ENCODE measurements at places on chromosomes 2 and 18.

DNA sequence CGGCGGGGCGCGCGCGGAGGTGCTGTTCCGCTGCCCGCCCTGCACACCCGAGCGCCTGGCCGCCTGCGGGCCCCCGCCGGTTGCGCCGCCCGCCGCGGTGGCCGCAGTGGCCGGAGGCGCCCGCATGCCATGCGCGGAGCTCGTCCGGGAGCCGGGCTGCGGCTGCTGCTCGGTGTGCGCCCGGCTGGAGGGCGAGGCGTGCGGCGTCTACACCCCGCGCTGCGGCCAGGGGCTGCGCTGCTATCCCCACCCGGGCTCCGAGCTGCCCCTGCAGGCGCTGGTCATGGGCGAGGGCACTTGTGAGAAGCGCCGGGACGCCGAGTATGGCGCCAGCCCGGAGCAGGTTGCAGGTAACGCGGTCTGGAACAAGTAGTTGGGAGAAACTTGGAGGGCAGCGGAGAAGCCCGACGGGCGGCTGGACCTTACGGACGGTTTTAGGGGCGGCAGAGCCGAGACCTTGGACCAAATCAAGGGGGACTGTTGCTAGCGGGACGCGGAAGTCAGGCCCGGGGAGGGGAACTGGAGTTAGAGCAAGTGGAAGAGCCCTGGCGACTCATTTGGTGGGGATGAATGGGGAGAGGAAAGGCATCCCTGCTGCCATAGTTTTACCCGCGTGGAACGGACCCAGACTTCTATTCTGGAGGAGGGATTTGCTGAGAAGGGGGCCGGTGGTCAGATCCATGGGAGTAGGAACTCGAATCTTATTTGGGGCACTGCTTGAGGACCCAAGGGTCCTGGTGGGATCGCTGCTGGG lies 573 bp downstream of the IGFBP2 start:
- DNase-seq: no peak

- no peak for DNase-seq
These were observed 101.7 kb upstream of the UGP2 start for GRCh38 chr2:63740020-63740419.

- DNase-seq: no peak
These were observed 66.0 kb upstream of the HAAO start for GRCh38 chr2:42858140-42859005.

- peak; percentile 46 for DNase-seq
These were observed 81.8 kb downstream of the PTPN4 start for GRCh38 chr2:119841550-119841949.

Measured in retinal pigment epithelial cell (primary cell).